COR-L47 (cell line): ENCODE measurements at places on chromosomes 2 and 18.

DNA sequence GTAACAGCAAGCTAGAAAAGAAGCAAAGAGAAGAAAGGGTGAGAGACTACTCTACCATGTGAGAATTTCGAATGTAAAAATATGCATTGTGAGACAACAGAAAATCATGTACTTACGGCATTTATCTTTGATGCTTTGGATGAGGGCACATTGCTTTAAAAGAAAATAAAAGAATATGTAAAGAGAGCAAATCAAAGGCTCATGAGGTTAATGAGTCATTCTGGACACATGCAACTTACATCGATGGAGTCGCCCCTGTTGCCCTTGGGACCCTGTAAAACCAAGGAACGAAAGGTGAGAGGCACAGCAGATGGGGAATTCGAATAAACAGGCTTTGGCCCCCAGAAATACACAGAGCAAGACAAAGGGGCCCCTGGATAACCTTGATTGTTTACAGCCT is 69.0 kb downstream of the COL6A3 start:
- no peak for DNase-seq

DNA sequence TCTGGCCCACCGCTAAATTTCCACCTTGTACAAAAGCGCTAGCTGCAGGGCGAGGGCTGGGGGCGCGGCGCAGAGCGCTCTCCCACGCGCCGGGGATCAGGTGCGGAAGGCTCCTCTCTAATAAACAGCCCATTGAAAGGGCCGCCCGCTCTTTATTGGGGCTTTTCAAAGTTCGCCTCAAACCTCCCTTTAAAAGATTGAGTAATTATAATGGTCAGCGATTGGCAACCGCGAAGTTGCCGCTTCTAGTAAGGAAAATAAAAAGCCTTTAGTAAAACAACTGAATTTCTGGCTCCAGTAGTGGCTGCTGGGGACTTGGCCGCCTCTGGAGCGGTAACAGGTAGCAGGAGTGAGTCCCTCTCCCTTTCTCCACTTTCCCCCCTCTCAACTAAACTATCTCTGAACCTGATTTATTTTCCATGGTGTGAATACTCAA is 755 bp downstream of the NEUROD1 start:
- DNase-seq, result no peak

- DNase-seq, result no peak
These were observed 291.5 kb upstream of the FANCL start for GRCh38 chr2:58532641-58533040.

GRCh38 chr2:51290725-51291124 is 258.8 kb upstream of the NRXN1 start:
- no peak for DNase-seq

DNA sequence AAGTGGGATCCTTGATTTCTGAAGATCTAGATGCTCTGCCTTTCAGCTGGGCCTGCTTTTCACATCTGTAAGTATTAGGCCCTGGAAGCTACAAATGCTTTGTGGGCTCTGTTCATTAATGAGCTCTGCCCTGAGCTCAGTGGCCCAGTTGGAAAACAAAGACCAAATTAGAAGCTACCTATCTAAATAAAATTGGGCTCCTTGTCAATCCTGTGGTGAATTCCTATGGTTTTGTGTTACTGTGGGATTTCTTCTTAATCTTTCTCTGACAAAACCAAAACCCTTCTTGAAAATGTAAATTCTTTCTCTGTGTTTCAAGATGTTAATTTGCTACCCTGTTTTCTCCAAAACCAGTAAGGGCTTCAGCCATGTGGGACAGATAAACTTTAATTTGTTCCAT is 219.0 kb upstream of the HS6ST1 start:
- DNase-seq, result no peak

GRCh38 chr2:74603282-74604000 is 44.7 kb downstream of the M1AP start:
- DNase-seq, result no peak

DNA sequence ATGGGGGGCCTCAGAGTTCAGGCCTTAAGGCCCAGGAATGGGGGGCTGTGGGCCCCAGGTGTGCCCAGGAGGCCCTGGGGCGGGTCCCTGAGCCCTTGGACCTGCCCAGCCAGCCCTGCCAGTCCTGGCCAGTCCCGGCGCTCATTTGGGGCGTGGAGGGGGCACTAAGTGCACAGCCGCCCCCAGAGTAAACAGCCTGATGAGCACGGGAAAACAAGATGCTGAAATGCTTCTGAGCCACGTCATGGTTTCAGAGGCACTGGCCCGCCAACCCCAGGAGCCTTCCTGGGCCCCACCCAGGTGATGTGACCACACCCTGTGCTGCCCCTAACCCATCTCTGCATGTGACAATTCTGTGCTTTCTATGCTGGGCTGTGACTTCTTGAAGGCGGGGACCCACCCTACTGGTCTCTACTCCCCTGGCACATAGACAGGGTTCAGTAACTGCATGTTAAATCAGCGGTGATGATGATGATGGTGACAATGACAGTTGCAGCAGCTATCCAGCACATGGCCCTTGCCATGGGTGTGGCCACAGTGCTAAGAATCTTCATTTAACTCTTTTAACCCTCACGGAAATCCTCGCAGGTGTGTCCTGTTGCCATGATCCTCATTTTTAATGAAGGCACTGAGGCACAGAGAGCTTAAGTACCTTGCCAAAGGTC is 28.1 kb upstream of the ASPRV1 start:
- DNase-seq, result no peak

GRCh38 chr2:65415091-65415490 is 17.3 kb downstream of the SPRED2 start:
- no peak for DNase-seq

DNA sequence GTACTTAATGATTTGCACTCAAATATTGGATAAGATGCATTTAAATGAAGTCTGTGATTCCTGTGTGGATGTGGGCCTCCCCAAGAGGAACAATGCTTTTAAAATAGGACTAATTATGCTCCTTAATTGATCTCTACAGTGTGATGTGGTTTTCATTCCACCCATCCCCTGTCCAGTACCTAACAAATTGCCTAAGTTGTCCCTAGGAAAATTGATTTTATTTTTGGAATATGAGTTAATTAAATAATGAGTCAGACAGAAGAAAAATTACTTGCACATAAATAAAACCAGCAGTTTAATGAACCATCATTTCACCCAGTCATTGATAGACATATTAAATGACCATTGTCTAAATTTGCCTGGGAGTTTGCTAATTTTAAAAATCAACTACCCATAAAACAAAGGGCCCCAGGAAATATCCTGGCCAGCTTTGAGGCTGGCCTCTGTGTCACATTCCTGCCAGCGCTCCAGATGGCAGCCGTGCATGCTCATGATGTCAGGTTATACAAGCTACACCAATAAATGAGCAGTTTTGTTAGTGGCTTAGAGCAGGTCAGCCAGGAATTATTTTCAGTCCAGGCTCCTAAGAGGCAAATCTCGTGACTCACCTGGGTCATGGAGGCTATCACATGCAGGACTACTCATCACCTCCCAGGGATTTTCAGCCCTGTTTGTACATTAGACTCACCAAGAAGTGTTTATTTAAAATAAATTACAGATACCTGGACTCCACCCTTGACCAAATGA is 31.9 kb downstream of the ABHD3 start:
- no peak for DNase-seq

DNA sequence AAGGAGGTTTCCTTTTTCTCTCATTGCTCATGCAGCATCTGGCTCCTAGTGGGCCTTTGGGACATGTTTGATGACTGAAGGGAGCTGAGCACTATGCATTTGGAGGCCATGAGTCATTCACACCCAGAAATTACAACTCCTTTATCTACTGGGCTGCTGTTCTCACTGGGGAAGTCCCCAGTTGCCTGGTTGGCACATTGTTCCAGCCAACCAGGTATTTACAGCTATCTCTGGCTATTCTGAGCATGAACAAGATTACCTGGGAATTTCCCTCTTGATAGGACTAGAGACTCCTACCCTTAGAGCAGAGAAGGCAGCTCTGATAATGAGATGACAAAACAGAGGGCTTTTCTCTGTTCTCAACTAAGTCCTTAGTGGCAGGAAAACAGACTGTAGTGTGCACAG is 206.5 kb downstream of the SETBP1 start:
- DNase-seq, result no peak

DNA sequence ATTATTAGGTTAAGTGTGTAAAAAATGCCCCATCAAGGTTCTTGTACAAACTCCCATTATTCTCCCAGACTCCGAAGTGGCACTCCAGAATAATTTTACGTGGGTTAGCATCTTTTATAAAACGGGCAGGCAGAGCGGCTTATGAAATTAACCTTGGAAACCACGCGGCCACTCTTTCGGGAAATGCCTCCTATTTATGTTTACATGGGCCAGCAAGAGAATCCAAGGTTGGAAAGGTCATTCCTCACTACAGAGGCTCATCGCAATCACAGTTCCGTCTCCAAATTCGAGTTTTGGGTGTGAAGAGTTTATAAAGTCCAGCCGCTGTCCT is 1.2 kb upstream of the IMPA2 start:
- no peak for DNase-seq

DNA sequence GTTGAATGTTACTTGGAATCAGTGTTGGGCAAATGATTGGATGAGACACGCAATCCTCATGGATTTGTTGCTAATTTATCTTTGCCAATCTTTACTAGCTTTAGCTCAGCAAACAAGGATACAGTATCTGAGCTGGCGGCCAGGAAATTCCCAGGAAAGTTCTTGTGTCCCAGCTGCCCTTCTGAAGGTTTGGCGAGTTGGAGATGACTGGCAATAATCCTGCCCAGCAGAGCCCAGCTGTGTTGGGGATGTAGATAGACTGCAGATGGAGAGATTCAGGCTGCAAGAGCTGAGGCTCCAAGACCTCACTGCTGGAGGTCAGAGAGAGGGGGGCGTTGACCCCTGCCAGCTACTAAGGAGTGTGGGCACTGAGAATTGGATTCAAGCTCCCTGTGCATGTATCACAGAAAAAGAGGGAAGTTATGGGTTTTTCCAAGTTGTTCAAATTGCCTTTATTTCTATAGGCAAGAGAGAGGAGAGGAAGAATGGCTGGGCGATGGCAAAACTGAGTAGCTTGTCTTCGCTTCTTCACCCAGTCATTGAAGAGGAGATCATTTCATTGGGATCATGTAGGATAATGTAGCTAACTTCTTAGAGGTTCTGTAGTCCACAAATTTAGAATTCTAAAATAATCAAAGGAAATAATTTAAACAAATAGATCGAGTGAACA is 506.8 kb upstream of the LRATD1 start:
- no peak for DNase-seq

DNA sequence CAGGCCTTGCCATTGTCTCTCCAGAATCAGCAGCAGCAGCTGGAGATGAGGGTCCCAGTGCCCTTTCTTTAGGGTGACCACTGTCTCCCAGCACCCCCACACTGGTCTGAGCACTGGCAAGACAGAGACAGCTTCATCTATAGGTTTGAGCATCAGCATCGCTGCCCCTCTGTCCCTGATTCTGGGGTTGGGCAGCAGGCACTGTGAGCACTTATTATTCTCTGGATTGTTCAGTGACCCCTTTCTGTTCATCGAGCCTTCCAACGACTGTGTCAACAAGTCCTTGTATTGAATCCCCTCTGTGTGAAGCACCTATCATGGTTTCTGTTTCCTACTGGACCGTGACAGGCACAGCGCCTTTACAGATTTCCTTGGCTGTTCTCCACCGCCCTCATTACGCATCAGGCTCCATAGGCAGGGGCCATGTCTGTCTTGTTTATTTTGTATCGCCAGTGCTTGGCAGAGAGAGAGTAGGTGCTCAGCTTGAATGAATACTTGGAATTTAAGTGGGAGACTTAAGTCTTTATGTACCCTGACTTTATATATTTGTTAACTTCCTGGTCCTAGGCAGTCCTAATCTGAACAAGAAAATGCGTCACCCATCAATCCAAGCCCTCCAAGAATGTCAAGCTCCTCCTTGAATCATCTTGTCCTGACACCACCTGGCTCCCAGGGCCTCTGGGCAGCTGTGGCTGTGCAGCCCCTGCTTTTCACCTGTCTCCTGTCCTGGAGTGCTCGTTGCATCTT is 11.4 kb downstream of the MALL start:
- DNase-seq, result peak; percentile 64

DNA sequence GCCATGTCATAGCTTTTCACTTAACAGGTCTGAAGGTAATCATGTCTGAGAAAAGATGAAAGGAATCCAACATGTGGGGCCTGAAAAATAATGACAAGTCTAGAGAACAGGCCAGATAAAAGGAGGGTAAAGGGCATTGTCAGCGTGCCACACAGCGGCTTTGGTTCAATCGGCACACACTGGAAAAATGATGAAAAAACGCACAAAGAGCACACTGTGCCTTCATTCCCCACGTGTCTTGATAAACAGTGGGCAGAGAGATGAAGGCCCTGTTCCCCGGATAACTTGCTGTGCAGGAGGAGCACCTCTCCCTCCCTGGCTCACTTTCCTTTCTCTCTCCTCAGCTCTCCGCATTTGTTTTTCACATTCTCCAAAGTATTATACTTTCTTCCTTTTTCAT is 766.3 kb downstream of the TDRD15 start:
- no peak for DNase-seq

GRCh38 chr2:31889044-31889443 is 121.8 kb downstream of the MEMO1 start:
- DNase-seq, result no peak

- no peak for DNase-seq
These were observed 3.8 kb downstream of the HNRNPLL start for GRCh38 chr2:38598991-38599295.

GRCh38 chr2:199602271-199602895 is 144.6 kb upstream of the SATB2 start:
- DNase-seq, result peak; percentile 20

GRCh38 chr2:165432234-165432966 is 37.1 kb upstream of the CSRNP3 start:
- no peak for DNase-seq

DNA sequence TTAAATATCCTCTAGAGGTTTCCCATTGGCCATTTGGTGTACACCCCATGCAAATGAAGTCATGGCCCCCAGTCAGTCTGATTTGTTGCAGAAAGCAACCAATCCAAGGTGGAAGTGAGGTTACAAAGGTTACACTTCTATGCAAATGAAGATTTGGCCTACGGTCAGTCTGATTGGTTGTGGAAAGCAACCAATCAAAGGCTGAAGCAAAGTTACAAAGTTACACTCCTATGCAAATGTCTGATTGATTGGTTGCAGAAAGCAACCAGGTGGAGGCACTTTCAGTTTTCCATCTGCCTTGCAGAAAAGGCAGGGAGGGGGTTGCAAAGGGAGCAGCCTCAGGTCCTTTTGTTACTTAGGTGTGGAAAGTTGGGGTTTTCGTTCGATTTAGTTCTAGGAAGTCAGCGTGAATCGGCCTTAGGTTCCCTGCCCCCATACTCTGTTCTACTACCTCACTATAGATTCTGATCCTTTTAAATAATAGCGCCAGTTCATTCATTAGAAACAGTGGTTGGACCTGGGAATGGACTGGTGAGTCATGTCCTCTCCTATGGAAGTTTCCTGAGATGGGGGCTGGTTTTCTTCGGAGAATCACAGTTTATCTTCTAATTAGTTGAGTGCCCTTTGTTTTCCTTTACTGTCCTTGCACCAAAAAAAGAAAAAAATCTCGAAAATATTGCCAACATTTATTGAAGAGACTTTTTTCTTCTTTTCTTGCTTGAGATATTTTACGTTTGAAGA is 279.5 kb downstream of the AGAP1 start:
- DNase-seq, result no peak

DNA sequence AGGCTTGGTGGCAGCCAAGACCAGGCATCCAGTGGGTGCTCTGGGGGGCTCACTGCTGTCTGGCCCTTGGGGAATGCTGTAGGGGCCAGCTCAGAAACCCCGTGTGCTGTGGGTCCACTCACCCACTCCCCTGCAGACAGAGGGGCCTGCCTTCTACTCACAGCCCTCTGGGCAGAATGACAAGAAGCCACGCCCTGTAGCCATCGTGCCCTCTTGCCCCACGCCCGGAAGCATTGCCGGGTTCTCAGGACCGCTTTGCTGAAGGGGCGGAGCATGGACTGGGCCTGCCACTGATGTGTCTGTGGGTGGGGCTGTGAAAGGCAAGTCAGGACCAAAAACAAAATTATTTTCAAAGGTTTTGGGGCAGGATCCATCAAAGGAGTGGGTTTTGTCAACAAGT is 27.8 kb downstream of the GLI2 start:
- no peak for DNase-seq
